MG63 (cell line): ENCODE measurements at places on chromosomes 3 and 15. TPM values are rescaled to one million over a fixed set of nuclear protein-coding genes. Genes with fewer than 3 reads are reported as not detected.
A peak's percentile ranks its signal among the peaks of the same experiment; 100 is the strongest.

GPR62 gene
- not detected in 2 replicates for total RNA-seq

GALNT15 gene
- not detected in 2 replicates for total RNA-seq

RTP4 gene
- total RNA-seq = 0.22 and 1.6 TPM in 2 replicates

FAM3D gene
- not detected in 2 replicates for total RNA-seq

SPSB4 gene
- 0.23 and 1.2 TPM in 2 replicates for total RNA-seq

ACSBG1 gene
- total RNA-seq = not detected in 2 replicates

GOLGA6L10 gene
- not detected in 2 replicates for total RNA-seq

SLC26A6 gene
- 4.4 and 9.7 TPM in 2 replicates for total RNA-seq

RPL4 gene
- total RNA-seq = 9,593 and 13,354 TPM in 2 replicates

CAMP gene
- total RNA-seq = not detected in 2 replicates

SOX14 gene
- not detected in 2 replicates for total RNA-seq

TMC3 gene
- not detected in 2 replicates for total RNA-seq

PLAAT1 gene
- total RNA-seq = 16.7 and 19.1 TPM in 2 replicates

SCN5A gene
- total RNA-seq = not detected in 2 replicates

SACM1L gene
- total RNA-seq = 7.7 and 50.2 TPM in 2 replicates

- no peak for DNase-seq
These were observed 29.6 kb downstream of the SST start for GRCh38 chr3:187640569-187641059.

GRCh38 chr3:117181222-117181621, 471.6 kb downstream of the TUSC7 start:
- DNase-seq = no peak

DNA sequence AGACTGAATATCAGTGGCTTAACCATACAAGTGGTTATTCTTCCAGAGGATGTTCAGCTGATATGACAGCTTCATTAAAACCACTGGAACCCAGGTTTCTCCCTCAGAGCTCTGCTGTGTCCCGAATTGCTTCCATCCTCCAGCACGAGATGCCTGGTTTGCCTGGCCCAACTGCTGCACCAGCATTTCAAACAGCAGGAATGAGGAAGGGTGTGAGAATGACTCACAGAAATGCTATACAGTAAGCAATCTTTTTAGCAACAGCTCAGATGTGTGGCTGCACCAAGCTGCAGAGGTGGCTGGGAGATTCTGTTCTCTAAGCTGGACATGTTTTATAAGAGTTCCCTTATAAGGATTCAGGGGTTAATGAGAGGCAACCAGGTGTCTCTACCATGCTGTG, 271.0 kb downstream of the GABRG3 start:
- no peak for DNase-seq

GRCh38 chr15:38687340-38687739, 122.7 kb upstream of the RASGRP1 start:
- DNase-seq = no peak

- peak; percentile 80 for DNase-seq
These were observed 259.1 kb downstream of the OPA1 start for GRCh38 chr3:193851941-193852674.

- DNase-seq = peak; percentile 25
These were observed 21.0 kb downstream of the STXBP5L start for GRCh38 chr3:120928991-120929390.

DNA sequence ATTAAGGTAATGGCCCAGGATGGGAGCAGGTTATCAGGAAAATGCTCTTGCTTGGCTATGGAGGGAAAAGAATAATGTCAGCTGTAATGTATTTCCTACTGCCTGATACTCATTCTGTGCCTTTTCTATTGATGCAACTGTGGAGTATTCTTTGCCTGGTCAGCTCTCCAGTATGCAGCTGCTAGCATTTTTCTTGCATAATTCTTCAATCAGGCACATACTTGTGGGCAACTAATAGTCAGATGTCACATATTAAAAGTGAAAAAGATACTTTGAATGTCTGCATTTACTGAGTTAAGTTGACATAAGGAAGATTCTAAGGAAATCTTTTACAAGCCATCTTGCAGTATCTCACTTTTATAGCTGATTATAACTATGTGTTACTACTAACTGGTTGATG, 29.5 kb downstream of the CD80 start:
- no peak for DNase-seq

DNA sequence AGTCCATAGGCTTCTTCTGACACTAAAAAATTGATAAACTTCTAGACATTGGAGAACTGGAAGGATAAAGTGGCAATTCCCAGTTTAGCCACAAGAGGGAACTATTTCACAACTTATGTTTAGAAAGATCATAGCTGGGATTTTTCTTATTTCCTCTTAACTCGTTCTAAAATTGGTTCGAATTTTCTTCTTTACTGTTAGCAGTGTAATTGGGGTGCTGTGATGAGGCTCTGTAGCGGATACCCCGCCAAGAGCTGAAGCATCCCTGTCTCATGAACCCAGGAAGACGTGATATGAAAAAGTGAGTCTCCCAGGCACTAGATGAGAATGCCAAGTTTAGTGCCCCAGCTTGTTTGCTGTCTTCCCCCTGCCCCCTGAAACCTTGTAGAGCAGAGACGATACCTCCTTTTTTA, 85.1 kb downstream of the PDCD6IP start:
- DNase-seq = no peak

DNA sequence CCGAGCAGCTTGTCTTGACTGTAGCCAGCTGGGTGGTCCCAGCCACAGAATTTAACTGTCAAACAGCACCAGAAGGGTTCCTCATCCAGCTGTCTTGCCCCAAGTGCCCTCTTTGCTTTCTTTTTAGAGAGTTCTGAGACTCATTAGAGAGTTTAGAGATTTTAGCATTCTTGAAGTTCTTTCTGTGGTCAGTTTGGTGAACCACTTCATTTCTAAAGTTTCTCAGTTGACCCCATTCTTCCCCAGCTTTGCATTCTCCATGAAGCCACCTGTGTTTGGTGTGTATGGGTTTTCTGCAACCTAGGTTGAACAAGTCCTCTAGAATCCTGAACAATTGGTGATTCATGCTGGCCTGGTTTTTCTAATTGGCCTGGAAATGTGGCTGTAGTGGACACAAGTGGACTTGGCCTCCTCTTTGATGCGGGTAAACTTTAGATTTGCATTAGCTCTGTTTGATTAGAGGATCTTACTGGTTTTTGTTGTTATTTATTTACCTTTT, 33.7 kb downstream of the FLNB start:
- DNase-seq = no peak

GRCh38 chr3:107025961-107026360, 351.3 kb upstream of the CCDC54 start:
- DNase-seq = no peak

DNA sequence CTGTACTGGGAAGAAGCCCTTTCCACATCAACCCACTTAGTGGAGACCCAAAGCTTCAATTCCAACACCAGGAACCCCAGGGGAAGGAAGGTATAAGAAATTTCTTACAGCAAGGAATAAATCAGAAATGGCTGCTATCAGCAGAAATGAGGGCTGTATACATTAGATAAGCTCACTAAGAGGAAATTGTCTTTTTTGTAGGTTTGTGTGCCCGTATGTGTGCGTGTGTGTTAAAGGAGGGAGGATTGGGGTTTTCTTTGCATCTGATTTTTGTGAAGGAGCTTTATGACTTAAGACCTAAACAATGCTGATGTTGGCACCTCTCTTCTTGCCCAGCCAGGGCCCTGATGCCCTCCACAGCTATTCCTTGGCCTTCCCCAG, 18.6 kb downstream of the ARRDC4 start:
- no peak for DNase-seq

DNA sequence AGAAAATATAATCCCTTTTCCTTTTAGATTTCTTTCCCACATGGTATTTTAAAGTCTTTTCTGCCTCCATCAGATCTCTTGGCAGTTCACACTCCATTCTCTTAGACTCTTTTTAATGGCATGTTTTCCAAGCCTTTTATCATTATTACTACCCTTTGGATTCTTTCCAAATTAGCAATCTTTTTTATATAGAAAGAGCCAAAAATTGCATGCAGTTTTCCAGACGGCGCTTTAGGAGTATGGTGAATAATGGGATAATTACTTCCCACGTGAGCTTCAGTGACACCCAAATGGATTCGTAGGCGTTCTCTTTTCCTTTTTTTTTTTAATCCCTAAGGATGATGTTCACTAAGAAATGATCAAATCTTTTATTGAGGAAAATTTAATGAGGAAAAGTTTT, 354.8 kb upstream of the DNAJC19 start:
- DNase-seq = no peak

GRCh38 chr15:33243393-33243792, 48.9 kb upstream of the FMN1 start:
- DNase-seq = no peak

- DNase-seq = no peak
These were observed 314.2 kb downstream of the NTRK3 start for GRCh38 chr15:87942316-87942715.

- DNase-seq = no peak
These were observed 15.9 kb upstream of the STAB1 start for GRCh38 chr3:52479037-52479876.

DNA sequence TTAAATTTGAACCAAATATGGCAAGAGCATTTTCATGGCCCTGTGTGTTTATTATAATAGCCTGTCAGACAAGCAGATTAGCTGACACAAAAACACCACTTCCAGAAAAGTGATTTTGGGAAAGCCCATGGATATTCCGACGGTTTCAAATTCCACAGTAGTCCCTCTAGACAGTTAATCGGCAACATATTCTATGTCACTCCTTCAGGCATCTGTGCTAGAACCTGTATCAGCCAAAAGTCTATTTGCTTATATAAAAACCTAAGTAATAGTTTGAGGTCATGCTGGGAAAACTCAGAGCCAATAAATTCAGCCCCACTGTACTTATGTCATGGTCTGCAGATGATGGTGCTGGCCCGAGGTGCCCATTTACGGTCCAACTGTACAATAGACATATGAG, 110.2 kb upstream of the ARHGEF26 start:
- DNase-seq = no peak

DNA sequence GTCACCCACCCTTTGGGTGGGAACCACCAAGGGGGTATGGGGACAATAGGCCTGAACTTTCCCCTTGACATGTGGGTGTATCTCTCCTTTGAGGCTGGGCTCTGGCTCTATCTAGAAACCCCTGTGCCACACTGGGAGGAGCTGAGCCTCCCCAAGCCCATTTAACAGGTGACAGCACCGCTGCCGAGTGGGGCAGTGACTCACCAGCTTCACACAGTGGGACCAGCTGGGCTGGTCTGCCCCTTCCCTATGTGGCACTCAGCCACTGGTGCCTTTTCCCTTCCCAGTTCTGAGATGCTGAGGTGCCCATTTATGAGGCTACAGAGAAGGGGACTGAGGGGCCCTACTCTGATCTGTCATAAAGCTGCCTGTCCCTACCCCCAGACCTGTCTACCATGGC, 5.1 kb downstream of the PSTPIP1 start:
- no peak for DNase-seq

GRCh38 chr3:48493203-48493501, 10.8 kb downstream of the SHISA5 start:
- peak; percentile 22 for DNase-seq

- DNase-seq = no peak
These were observed 41.4 kb upstream of the VEPH1 start for GRCh38 chr3:157544501-157545130.

GRCh38 chr3:107633327-107634098, 110.8 kb downstream of the BBX start:
- DNase-seq = no peak

DNA sequence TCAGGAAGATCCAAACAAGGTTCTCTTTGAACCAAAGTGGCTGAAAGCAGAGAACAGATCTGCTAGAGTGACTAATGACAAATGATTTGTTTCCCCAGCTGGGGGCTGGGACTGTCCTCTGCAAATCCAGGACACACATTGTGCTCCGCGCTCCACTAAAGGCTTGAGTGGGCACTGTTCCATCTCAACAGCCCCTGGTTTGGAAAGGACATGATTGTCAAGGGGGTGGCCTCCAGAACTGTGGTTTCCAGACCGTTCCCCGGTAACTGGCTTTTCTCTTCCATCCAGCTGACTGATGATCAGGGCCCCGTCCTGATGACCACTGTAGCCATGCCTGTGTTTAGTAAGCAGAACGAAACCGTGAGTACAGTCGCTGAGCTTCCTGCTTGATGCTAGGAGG, 91.0 kb downstream of the LRTM1 start:
- DNase-seq = no peak

- DNase-seq = no peak
These were observed 80.4 kb downstream of the IQSEC1 start for GRCh38 chr3:12992629-12993516.

DNA sequence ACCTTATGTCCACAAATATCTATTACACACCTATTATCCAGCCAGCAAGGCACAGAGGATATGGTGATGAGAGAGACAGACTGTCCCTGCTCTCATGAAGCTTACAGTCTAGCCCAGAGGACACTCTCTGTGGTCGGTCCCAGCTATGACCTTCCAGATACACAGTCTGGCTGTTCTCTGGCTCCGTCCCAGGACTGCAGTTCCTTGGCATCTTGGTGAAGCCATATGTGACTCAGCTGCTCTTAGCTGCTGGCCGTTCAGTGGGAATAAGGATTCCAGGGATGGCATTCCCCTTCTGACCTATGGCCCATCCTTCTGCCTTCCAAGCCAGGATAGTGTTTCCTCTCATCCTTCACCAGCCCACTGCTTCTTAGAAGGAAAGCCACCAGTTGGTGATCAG, 30.8 kb downstream of the MEX3B start:
- DNase-seq = peak; percentile 50
